ENCODE measurements at places on chromosomes 7 and 10.

DNA sequence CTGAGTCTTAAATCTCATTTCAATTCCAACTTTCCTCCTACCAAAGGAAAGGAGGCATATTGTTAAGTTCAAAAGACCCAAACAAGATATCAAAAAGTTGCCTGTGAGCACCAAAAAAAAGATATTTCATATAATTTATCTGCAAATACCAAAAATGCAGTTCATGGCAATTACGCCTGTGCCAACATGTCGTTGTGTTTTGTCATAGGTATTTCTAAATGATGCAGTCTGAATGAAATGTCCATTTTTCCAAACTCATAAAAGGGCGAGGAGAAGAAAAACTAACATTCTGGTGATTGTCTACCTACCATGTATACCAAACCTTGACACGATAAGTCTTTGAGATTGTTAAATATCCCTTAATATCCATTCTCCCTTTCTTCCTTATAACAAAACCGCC, 109.8 kb downstream of the SGMS1 start:
- no peak for DNase-seq

GRCh38 chr10:9268176-9268575, 1213.7 kb downstream of the GATA3 start:
- DNase-seq = no peak

DNA sequence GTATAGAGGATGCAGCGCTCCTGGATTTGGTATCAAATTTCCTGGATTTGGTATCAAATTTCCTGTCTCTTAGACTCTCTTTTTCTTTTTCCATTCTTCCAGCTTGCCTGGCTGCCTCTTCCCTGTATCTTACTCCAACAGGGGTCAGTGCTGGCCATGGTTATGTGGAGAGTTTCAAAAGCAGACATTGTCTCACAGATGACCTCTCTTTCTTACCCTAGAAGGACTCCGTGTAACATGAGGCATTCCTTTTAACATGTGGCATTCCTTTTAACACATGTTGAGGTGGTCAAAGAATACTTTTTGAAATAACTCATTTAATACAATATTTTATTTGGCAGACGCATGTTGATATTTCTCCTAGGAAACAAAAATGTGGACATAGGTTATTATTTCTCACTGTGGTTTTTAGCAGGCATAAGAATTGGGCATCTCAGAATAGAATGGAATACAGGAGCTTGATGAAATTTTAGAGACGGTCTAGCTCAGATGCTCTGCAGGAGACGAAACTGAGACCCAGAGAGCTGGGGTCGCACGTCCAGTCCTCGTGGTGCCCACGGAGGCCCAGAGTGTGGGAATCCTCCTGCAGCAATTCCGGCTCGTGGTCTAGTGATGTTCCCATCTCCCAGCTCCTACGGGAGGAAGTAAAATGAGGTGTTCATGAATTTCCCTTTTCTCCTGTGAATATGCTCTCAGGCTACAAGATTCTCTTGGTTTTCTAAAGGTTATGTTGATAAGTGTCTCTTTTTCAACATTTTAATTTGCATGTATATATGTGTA, 59.6 kb upstream of the PITRM1 start:
- no peak for DNase-seq

GRCh38 chr7:22115689-22116088, 170.0 kb upstream of the CDCA7L start:
- DNase-seq = no peak

GRCh38 chr10:114632869-114633715, 25.0 kb downstream of the ABLIM1 start:
- no peak for DNase-seq

GRCh38 chr10:110033701-110034235, 26.0 kb downstream of the ADD3 start:
- no peak for DNase-seq

GRCh38 chr10:22379059-22379458, 33.8 kb downstream of the SPAG6 start:
- no peak for DNase-seq

DNA sequence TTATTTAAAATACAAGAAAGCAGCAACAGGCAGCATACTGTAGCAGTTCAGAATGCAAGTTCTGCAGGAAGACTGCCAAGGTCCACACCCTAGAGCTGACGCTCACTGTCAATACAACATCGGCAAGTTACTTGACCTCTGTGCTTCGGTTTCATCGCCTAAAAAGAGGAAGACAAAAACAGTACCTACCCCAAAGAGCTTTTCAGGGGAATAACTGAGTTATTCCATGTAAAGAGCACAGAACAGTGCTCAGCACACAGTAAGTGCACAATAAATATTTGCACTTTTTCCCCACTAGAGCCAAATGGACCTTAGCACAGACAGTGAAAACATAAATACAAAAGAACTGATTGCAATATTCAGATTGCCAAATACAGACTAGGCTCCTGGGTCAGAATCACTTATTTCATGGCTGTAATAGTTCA, 88.6 kb downstream of the USP6NL start:
- DNase-seq = no peak

- DNase-seq = no peak
Measured at GRCh38 chr10:110861930-110862649, 9.6 kb upstream of the PDCD4 start.

- no peak for DNase-seq
Measured at GRCh38 chr10:72049969-72050781, 38.2 kb downstream of the SPOCK2 start.

GRCh38 chr7:2622869-2623697, 8.7 kb upstream of the TTYH3 start:
- no peak for DNase-seq

DNA sequence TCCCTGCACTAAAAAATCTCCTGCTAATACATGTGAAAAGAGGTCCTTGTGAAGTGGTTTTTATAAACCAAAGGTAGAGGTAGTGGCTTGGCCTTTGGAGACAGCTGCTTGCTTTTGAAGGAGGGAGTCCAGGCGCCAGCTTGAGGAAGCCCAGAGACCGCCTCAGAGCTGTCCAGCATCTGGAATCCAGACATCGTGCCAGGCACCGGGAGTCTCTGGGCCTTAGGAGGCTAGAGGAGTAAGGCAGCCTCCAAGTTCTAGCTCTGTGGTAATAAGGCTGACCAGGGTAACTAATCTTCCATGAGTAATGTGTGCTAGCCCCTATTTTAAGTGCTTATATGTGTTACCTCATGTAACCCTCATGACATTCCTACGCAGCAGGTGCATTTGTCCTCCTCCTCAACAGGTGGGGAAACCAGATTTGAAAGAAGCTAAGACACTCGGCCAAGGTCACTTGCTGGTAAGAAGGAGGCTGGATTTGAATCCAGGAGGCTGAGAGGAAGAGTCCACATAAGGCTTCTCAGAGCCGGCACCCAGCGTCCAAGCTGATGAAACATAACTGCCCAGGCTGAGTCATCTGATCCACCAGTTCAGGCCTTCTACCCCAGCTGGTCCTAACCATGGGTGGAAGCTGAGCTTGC, 26.1 kb downstream of the PRLHR start:
- no peak for DNase-seq

DNA sequence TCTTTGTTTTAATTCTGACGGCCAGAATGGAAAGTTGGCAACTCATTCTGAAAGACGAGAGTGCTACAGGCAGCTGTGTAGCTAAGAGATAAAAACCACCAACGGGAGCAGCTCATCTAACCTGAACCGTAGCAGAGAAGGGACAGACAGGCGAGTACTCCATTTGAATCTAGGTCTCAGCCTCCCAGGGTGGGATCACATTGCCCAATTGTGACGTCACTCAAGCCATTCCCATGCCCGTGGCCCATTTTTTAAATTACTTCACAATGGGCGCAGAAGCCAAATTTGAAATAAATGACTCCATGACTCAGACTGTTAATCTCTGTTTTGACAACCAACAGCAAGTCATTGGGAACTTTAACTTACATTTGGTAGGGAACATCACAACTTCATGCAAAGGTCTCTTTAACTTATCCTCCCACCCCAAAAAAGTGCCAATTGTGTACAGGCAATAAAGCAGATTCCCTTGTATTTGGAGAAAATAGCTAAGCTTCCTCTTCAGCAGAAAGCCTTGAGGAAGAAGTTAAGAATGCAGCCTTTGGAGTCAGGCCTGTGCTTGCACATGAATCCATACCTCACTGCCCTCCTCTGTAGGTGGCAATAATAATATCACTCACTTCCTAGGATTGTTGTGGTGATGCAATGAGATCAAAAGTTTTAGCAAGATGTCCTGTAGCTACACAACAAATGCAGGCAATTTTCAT, 93.2 kb upstream of the KIF5B start:
- no peak for DNase-seq

- peak; percentile 43 for DNase-seq
Measured at GRCh38 chr7:1466524-1467271, 7.4 kb upstream of the MICALL2 start.

- no peak for DNase-seq
Measured at GRCh38 chr10:118812393-118812740, 57.6 kb upstream of the CACUL1 start.

- DNase-seq = no peak
Measured at GRCh38 chr7:38545977-38546376, 85.2 kb downstream of the AMPH start.

- no peak for DNase-seq
Measured at GRCh38 chr10:104300736-104301292, 31.8 kb downstream of the GSTO2 start.

DNA sequence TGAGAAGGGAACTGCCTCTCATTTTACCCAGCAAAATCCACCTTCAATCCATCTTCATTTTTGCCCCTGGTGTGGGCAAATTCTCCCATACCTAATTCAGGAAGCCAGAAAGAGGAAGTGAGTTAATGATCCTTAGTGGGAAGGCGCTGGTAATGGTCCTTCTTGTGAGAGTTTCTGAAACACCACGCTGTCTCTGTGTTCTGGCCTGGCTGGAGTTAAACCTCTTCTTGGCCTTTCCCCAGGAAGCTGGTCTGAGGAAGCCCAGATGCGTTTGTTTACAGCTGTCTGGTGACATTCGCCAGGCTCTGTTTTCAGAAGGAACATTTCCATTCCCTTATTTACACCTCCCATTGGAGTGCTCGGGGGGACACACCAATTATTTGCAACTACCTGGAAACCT, 24.3 kb downstream of the HTRA1 start:
- DNase-seq = no peak

GRCh38 chr10:3477683-3478082, 305.1 kb upstream of the PITRM1 start:
- no peak for DNase-seq

- DNase-seq = no peak
Measured at GRCh38 chr10:33055625-33056024, 97.6 kb upstream of the ITGB1 start.

DNA sequence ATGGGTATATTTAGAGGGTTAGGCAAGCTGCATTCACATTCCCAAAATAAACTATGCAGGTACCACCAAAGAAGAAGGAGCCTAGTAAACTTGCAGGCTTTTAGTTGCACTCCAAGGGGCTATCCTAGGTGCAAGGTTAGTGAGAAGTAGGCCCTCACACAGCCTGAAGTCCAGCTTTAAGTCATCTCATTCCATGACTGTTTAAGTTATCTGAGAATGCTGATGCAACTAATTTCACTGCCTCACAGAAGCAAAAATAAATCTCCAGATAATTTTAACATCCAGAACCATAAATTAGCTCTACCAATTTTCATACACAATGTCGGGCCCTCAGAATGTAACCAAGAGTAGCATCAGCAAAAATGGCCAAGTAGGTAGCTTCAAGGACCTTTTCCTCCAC, 34.3 kb upstream of the HHEX start:
- DNase-seq = no peak

GRCh38 chr7:5591278-5591874, 167.7 kb upstream of the TNRC18 start:
- no peak for DNase-seq

GRCh38 chr7:142454862-142455261, 197.0 kb upstream of the PRSS58 start:
- DNase-seq = no peak

DNA sequence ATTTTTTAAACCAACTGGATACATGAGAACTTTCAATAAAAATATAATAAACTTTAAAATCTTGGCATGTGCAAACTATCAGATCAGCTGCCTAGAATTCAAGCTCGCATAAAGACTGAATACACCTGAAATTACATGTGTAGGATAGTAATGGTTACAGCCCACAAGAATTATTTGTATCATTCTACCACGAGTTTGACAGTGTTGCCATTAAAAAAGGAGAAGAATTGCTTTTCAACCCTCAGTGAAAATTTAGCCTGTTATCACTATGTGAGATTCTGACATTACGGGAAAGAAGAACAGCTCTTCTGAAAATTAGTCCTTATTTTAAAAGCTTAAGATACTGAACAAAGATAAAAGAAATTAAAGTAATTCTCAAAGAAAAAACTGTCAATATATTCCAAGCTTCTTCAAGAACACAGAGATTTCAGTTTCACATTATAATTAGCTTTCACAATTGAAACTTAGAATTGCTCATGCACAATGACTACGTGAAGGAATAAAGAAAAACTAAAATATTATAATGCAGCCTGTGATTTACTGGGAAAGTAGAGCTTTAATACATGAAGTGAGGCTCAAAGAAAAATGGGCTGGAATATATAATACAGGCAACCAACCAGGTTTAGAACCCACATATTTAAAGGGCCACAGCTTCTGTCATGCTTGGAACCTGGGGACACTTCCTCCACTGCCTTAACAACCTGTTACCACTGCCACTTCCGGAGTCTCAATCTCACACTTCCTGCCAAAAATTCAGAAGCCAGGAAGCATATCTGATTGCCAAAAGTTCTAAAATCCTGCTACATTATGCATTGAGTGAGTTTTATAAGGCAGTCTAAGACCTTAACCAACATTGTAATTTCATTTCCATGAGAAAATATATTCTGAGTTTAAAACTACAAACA, 23.2 kb downstream of the TPK1 start:
- no peak for DNase-seq

GRCh38 chr7:30351724-30352123, 67.3 kb downstream of the ZNRF2 start:
- DNase-seq = no peak

DNA sequence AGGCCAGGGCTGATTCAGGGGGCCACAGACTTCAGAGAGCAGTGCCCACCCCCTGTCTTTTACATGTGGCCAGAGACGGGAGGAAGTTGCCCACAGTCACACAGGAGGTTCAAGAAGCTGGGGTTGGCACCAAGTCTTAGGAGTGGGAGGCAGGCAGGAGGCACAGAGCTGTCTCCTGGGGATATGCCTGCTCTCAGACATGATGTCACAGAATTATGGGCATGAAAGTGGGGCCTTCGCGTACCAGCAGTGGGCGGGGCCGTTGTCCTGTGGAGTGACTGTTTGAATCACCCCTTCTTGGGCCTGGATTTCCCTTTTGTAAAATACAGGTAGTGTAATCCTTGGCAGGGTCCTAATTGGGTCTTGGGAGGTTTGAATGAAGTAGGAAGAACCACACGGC, 81.2 kb upstream of the PPIF start:
- no peak for DNase-seq

GRCh38 chr7:126302639-126303038, 950.1 kb downstream of the GRM8 start:
- no peak for DNase-seq

GRCh38 chr7:146175716-146176115, 59.1 kb downstream of the CNTNAP2 start:
- no peak for DNase-seq

- DNase-seq = no peak
Measured at GRCh38 chr10:46268076-46268881, 18.5 kb upstream of the ANTXRL start.

DNA sequence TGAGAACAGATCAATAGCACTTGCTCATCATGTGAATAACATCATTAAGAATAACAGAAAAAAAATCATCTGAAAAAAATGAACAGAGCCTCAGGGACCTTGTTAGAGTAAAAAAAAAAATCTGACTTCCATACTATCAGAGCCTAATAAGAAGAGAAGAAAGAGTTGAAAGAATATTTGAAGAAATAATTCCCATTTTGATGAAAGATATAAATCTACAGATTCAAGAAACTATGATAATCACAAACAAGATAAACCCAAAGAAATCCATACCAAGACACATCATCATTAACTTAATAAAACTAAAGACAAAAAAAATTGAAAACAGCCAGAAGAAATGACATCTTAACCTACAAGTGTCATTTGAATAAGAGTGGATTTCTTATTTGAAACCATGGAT, 134.4 kb downstream of the BMS1 start:
- DNase-seq = no peak
